ENCODE measurements at places on chromosomes 6 and 20.

DNA sequence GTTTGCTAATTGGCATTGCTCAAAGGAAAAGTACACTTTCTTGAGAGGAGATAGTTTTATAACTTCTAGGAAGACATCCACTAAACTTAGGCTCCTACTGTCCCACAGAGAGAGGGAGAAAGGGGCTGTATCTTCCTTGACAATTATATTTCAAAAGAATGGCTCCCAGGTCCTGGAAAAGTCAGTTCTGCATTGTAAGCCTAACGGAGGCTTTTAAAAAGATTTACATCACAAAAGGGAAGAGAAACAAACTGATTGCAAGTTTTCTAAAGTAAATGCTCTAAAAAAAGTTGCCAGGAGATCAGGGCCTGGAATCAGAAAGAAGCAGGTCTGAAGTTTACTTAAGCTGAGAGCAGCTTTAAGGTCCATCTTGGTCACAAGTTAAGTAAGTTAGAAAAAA, 839.5 kb downstream of the FRK start:
- no peak for DNase-seq

DNA sequence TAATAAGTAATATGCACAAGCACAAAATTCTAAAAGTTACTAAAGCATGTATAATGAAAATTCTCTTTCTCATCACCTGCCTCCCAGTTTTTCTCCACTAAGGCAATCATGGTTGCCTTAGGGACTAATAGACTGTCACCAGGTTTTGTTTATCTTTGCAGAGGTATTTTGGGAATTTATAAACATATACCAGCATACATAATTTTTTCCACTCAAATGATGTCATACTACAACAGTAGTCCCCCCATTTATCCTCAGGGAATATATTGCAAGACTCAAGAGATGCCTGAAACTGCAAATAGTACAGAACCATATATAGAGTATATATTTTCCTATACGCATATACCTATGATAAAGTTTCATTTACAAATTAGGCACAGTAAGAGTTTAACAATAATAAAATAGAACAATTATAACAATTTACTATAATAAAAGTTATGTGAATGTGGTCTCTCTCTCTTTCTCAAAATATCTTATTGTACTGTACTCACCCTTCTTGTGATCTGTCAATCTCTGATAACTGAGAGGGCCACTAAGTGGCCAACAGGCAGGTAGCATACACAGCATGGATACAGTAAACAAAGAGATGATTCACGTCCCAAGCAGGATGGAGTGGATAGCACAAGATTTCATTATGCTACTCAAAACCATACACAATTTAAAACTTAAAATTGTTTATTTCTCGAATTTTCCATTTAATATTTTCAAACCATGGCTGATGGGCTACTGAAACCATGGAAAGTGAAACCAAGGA, 19.7 kb downstream of the RBL1 start:
- no peak for DNase-seq

- no peak for DNase-seq
Observed at GRCh38 chr20:59033616-59034165, 1.6 kb upstream of the ATP5F1E start.

DNA sequence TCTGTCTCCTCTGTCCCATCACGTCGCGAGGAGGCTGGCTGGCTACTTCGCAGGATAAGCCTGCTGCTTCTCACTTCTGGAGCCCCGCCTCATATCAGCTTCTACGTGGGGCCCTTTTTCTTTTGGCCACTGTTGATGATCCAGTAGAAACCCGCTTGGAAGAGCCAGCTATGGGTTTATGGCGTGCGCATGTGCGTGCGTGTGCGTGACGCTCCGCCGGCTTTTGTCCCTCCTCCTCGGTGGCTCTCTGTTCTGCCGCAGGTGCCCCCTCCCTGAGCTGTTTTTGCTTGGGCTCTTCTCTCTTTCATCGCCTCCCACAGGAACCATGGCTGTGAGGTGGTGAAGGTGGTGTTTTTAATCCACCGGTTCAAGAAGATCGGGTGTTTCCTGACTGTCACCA, 26.5 kb downstream of the EFCAB8 start:
- DNase-seq = no peak

- DNase-seq = no peak
Observed at GRCh38 chr20:22127587-22127986, 422.1 kb downstream of the PAX1 start.
